ENCODE measurements at places on chromosomes 2 and 18.

- no peak for DNase-seq
Measured at GRCh38 chr2:128784626-128785306, 466.1 kb upstream of the HS6ST1 start.

GRCh38 chr2:32991091-32991845 lies 44.5 kb downstream of the LTBP1 start:
- DNase-seq, result peak; percentile 60

GRCh38 chr2:197236816-197237215 lies 73.8 kb downstream of the ANKRD44 start:
- no peak for DNase-seq

- peak; percentile 46 for DNase-seq
Measured at GRCh38 chr2:112542984-112543661, 858 bp downstream of the POLR1B start.

DNA sequence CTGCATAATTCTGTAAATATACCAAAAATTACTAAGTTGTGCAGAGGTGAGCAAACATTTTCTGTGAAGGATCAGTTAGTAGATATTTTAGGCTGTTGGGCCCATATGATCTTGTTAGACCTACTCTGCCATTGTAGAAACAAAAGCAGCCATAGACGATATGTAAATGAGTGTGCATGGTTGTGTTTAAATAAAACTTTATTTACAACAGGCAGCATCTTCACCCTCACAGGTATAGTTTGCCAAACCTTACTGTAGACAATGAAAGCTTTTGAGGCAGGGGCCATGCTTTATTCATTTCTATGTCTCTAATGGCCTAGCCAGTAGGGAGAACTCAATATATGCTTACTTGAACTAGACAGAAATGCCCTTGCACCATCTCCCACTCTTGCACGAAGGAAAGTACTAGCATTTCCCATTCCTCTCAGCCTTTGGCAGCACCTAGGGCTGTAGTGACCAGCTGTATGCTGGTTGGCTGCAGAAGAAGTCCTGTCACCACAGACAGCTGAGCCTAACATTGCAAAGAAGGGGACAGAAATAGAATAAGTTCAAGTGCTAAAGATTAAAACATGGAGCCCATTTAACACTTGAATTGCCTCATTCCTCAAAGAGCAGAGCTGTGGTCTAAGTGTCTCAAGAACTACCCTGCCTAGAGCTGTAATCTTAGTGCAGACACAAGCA lies 305.1 kb upstream of the MGAT5 start:
- no peak for DNase-seq

- DNase-seq, result no peak
Measured at GRCh38 chr2:149732730-149733290, 145.2 kb upstream of the MMADHC start.

- DNase-seq, result no peak
Measured at GRCh38 chr2:43323857-43324256, 97.5 kb upstream of the ZFP36L2 start.

DNA sequence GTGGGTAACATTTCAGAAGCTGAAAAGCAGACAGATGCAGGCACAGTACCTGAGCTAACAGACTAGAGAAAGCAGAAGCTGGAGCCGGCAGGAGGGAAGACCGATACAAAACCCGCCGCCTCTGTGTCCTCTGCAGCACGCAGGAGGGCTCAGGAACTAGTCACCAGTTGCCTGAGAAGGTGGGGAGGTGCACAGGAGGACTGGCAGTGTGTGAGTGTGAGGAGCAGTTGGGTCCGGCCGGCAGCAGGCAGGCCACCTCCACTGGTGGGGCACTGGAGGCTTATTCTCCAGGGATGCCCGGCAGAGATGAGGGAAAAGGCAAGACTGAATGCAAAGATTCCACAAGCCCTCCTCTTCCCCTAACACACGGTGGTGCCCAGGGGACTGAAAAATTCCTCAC lies 18.2 kb downstream of the ERCC3 start:
- no peak for DNase-seq

GRCh38 chr2:19214682-19215391 lies 143.6 kb downstream of the OSR1 start:
- no peak for DNase-seq

DNA sequence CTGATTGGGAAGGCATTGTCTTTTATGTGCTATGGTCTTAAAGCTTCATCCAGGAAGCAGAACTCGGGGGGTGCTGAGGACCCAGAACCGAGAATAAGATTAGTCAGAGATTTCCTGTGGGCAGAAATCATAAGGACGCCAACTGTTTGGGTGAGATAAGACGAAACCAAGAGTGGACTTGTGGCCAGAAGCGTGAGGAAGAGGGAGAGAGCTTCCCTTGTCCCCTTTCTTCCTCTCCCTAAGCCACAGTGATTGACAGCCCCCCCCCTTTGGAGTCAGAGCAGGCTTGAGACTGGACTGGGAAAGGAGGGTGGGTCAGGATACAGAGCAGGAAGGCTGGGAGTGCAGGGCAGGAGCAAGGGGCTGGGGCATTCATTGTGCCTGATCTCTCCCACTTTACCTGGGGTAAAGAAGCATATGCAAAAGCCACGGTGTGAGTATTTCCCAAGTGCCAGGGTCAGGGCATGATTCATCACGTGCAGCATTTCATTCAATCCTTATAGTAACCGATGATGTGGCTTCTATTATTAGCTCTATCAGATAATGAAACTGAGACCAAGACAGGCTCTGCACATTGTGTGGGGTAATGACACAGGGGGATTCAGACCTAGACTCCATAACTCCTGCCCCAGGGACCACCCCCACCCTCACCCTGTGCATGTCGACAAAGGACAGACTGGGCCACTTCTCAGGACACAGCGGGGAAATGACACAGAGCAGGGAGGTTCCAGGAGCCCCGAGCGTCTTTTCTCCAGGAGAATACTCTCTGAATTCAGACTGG lies 3.0 kb upstream of the IL1RN start:
- DNase-seq, result peak; percentile 77

GRCh38 chr2:157838442-157839161 lies 37.5 kb downstream of the ACVR1 start:
- peak; percentile 85 for DNase-seq

DNA sequence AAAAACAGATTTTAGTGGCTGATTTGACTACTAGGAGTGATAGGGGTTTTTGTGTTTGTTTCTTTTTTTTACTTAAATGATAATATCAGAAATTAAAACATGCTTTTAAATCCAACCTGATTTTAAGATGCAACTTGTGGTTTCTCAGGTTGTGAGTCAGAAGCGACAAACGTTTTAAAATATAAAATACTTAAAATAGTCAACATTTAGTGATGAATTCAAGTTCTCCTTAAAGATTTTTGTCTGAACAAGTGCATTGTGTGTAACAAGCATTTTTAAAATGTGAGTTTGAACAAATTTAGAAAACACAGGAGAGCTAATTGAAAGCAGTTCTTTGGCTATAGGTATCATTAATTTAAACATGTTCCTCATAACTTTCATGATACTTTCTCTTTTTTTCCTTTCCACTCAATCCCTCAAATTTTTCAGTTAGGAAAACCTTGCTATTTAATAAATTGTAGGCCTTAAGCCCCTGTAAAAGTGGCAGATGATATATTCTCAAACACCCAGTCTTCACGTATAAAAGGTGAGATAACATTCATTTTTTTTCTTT lies 3.6 kb downstream of the TBR1 start:
- no peak for DNase-seq

DNA sequence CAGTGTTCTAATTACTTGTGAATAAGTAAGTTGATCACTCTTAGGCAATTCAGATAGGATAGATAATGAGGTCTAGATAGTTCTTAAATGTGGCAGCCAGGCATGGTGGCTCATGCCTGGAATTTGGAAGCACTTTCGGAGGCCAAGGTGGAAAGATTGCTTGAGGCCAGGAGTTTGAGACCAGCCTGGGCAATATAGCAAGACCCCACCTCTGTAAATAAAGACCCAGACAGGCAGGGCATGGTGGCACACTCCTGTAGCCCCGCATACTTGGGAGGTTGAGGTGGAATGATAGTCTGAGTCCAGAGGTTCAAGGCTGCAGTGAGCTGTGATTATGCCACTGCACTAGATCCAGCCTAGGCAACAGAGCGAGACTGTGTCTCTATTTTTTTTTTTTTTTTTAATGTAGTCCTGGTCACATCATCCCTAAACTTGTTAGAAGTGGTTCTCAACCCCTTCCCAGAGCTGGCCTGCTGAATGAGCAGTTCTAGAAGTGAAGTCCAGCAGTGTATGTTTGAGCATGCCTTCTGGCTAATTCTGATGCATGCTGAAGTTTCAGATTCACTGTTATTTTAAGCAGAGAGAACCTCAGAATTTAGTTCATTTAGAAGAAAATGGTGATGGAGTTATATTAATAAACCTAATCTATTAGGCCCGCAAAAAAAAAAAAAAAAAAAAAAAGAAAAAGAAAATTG lies 306.2 kb downstream of the PRKCE start:
- DNase-seq, result no peak

- DNase-seq, result no peak
Measured at GRCh38 chr2:8554296-8554806, 127.5 kb upstream of the ID2 start.

DNA sequence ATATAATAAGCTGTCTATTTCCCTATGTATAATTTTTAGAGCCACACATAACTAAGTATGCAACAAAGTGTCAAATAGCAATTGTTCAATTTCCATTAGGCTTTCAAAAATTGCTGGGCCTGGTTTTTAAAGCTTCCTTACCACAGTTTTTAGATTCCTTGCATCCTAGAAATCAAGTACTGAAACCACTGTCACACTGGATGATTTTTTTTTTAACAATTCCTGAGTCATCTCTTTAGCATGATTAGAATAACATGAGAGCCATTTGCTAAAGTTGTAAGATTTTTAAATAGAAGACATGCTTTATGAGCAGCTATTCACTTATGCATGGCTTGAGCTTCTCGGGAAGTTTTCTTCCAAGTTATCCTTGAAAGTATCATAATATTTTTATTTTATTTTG lies 319.5 kb upstream of the NXPH2 start:
- DNase-seq, result no peak

- no peak for DNase-seq
Measured at GRCh38 chr2:62406573-62407043, 99.4 kb downstream of the TMEM17 start.
